ENCODE measurements at places on chromosomes 7 and 10.

DNA sequence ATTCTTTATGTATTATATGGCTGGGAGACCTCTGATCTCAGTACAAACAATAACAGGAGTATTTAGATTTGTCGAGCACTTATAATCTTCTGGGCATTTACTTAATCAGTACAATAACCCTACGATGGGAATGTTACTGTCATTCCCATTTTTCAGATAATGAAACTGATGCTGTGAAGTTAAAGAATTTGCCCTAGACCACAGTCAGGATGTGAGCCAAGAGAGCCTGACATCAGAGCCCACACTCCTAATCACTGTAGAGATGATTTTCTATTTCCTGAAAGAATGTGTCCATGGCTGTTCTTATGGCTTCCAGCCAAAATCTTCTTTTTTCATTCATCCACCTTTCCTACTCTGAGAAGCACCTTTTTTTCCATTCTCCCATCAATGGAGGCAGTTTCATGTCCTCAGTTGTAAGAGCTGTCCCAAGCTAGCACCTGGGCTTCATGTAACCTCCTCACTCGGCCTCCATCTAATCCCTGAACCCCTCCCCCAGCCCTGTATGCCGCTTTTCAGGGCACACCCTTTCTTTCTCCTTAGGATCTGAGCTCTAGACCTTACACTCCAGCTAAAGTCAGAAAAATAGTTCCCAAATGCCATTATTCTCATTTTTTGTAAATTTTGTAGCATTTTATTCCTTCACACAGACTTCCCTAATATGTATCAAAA lies 12.2 kb upstream of the CAV1 start:
- DNase-seq: no peak

- no peak for DNase-seq
Measured at GRCh38 chr10:53886325-53887300, 914.4 kb downstream of the PCDH15 start.

GRCh38 chr7:368651-369475 lies 78.9 kb downstream of the FOXL3 start:
- no peak for DNase-seq

DNA sequence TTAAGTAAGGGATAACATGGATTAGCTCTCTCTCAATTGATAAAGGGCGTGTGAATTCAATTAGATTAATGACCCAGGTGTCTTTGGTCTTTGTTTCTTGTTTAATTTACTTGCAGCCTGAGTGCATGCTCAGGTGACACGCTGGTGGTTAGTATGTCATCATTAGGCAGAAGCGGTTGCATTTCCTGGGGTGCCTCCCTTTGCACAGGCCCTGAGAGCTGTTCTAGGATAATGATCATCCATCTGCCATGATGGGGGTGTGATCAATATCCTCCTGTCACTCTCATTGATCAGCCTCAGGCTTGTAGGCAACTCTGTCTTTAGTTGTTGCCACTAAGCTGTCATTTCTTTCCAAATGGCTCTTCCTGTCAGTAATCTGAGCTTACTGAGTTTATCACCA lies 99.6 kb upstream of the NPS start:
- DNase-seq: no peak

DNA sequence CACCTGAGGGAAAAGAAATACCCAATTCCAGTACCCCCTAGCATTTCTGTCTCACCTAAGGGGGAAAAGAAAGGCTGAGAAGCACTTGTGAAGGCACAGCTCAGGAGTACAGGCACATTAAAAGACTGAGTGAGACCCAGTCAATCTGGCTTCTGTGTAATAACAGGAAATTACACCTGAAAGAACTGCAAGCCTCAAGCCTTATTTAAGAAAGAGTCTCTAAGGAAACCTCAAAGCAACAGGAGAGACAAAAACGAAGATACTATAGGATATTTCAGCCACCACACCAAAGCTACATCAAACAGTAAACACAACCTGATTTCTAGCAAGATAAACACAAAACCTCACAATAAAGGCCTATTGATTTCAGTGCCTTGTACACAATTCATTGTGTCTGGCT lies 69.6 kb upstream of the CDK1 start:
- DNase-seq: no peak

- no peak for DNase-seq
Measured at GRCh38 chr7:2172311-2173188, 60.2 kb downstream of the MAD1L1 start.

- DNase-seq: no peak
Measured at GRCh38 chr10:1417574-1417973, 319.8 kb downstream of the ADARB2 start.
